ENCODE measurements at places on chromosomes 1 and 21. TPM values are rescaled to one million over a fixed set of nuclear protein-coding genes. Genes with fewer than 3 reads are reported as not detected.

GRCh38 chr21:30437010-30437565, 3.0 kb upstream of the KRTAP15-1 start:
- no peak for DNase-seq

GRCh38 chr21:31205412-31205811, 138.6 kb downstream of the TIAM1 start:
- DNase-seq, result no peak

The SNX7 gene
- total RNA-seq, result 19.7 TPM

DNA sequence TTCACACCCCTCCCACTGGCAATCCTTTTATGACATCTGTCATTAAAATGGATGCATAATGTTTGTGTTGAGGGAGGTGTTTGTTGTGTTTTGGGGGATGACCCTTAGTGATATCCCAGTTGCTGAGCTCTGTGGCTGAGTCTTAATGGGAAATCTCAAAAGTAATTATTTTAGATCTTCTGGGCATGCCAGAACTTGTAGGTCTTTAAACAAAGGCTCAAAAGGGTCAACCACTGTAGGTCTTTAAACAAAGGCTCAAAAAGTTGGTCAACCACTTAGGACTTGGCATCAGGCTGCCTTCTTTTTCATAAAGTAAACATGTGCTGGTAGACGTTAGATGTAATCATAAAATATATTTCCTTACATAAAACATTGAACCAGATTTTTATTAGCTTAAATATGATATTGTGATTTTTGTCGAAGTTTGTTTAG, 78.0 kb downstream of the CDC14A start:
- no peak for DNase-seq

DNA sequence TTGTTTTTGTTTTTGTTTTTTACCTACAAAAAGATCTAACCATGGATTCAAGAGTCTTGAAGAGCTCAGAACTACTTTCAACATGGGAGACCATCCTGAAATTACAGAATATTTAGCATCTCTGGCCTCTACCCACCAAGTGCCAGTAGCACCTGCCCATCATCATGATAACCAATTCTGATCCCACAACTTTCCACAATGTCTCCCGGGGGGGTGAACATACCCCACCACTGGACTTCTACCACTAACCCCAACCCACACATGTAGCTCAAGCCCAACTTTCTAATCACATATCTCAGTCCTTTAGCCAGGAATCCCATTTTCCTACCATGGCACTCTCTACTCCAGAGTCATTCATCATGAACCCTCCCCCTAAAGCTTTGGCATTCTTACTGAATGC, 15.7 kb upstream of the IFNAR2 start:
- DNase-seq, result no peak

DNA sequence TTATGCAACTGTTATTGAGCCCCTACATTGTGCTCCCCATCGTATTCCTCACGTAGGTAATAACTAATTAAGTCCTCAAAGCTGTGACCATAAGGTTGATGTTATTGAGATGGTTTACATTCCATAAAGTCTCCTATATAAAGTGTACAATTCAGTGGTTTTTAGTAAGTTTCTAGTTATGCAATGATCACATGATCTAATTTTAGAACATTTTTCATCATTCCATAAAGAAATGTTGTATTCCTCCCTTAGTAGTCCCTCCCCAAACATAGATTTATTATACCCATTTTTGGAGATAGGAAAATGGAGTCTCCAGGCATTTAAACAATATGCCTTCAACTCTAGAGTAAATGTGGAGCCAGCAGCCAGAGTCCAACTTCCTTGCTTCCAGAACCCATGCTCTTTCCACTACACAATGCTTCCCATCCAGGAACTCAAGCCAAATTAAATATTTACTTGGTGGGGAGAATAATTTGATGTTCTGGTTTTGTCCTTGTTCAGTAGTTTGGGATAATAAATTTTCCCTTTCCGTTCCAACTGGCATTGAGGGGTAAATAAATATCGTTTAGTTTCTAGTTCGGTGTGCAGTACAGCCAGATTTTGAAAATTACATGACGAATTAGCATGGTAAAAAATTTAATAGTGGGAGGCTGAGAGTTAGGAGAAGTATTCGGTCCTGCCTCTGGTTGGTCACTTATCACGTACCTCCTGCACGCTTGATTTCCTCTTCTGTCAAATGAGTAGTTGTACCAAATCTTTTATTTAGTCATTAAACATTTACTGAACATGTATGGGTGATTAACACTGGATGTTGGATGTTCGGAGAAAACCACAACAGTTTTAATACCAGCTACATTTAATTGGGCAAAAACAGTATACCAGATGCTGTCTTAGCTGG, 66.3 kb downstream of the CACHD1 start:
- DNase-seq, result no peak

The NTMT2 gene
- 0.73 TPM for total RNA-seq

DNA sequence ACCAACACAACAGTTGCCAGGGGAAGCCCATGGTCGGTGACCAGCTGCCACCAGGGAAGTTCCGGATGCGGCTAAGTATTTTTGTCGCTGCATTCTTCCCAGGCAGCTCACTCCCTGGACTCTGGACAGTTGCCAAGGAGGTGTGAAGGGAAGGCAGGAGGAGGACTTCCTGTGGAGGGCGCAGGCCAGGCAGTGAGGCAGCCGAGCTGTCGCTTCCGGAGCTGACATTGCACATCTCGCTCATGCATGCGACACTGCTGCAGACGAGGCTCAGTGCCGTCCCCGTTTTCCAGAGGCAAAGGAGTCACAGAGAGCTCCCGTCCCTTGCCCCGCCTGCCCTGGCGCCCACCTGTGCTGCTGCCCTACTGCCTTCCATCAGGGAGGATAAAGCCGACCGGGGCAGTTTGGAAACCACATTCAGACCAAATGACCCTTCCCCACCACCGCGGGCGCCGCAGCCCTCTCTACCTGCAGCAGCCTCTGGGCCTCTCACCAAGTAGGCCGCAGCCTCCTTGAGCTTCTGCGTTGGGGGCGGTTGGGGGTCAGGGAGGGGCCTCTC, 81.4 kb downstream of the NENF start:
- DNase-seq, result peak; percentile 57

- no peak for DNase-seq
Observed at GRCh38 chr1:161706482-161707347, at the start of gene FCRLA. FCRLA (plus strand) TSS chr1:161707229; CDS start chr1:161707265, 36 bp downstream.

The BSDC1 gene
- total RNA-seq, result 43.8 TPM

- DNase-seq, result no peak
Observed at GRCh38 chr1:26560403-26560780, 30.8 kb downstream of the RPS6KA1 start.

GRCh38 chr1:32345289-32345827, 9.3 kb upstream of the MARCKSL1 start:
- DNase-seq, result no peak

The SMIM1 gene
- 35.9 TPM for total RNA-seq

- no peak for DNase-seq
Observed at GRCh38 chr1:150194381-150195031, 41.4 kb downstream of the ANP32E start.

GRCh38 chr1:57824535-57824934, 400.7 kb upstream of the DAB1 start:
- no peak for DNase-seq

GRCh38 chr1:81562934-81563333, 237.8 kb upstream of the ADGRL2 start:
- no peak for DNase-seq

- DNase-seq, result no peak
Observed at GRCh38 chr1:66012106-66012784, 219.6 kb downstream of the PDE4B start.

The RAB4A gene
- 100 TPM for total RNA-seq

The INAVA gene
- not detected for total RNA-seq

The FABP3 gene
- total RNA-seq, result 2,432 TPM

The CHRNB2 gene
- 0.05 TPM for total RNA-seq

DNA sequence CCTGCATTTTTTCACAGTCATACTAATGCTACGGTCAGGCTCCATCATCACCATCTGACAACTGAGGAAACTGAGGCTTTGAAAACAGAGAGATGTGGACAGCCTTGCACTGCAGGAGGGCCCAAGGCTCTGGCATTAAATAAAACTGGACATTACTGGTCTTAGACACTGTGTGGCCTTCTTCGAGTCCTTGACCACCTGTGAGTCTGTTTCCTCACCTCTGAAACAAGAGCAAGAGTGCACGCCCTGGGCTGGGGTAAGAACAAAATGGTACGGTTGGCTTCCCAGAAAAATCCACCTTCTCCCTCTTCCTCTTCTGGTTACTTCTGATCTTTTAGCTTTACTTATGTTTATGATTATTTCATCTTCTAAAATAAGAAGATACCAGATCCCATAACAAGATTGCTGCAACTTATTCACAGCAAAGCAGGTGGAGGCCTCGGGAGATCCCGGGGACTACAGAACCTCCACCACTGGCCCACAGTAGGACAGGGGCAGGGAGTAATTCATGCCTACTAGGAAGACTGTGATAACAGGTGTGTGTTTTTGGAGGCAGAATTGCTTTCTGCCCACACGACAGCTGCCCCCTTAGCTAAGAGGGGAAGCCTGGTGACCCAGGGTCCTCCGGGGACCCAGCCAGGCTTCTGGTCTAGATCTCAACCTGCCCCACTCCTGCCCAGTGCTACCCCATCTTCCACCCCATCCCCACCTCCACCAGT, 156.4 kb upstream of the EDN2 start:
- no peak for DNase-seq

The TNFRSF4 gene
- 1.2 TPM for total RNA-seq

The LPAR3 gene
- 22.1 TPM for total RNA-seq

- DNase-seq, result no peak
Observed at GRCh38 chr21:33559813-33560212, 17.0 kb downstream of the SON start.

GRCh38 chr1:177278626-177279390, 108.0 kb downstream of the BRINP2 start:
- no peak for DNase-seq

GRCh38 chr1:82704393-82704792, 903.7 kb downstream of the ADGRL2 start:
- DNase-seq, result no peak

- DNase-seq, result no peak
Observed at GRCh38 chr1:118918940-118919259, 69.2 kb downstream of the TBX15 start.

The SASS6 gene
- 2.2 TPM for total RNA-seq

DNA sequence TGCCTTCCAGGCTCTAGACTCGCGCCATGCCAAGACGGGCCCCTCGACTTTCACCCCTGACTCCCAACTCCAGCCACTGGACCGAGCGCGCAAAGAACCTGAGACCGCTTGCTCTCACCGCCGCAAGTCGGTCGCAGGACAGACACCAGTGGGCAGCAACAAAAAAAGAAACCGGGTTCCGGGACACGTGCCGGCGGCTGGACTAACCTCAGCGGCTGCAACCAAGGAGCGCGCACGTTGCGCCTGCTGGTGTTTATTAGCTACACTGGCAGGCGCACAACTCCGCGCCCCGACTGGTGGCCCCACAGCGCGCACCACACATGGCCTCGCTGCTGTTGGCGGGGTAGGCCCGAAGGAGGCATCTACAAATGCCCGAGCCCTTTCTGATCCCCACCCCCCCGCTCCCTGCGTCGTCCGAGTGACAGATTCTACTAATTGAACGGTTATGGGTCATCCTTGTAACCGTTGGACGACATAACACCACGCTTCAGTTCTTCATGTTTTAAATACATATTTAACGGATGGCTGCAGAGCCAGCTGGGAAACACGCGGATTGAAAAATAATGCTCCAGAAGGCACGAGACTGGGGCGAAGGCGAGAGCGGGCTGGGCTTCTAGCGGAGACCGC, 2.0 kb upstream of the OLIG2 start:
- DNase-seq, result no peak

GRCh38 chr1:234725177-234726132, 115.5 kb upstream of the IRF2BP2 start:
- peak; percentile 63 for DNase-seq

The FAM72A gene
- 2.0 TPM for total RNA-seq

The IGFN1 gene
- 0.05 TPM for total RNA-seq

The TXNIP gene
- total RNA-seq, result 602 TPM

DNA sequence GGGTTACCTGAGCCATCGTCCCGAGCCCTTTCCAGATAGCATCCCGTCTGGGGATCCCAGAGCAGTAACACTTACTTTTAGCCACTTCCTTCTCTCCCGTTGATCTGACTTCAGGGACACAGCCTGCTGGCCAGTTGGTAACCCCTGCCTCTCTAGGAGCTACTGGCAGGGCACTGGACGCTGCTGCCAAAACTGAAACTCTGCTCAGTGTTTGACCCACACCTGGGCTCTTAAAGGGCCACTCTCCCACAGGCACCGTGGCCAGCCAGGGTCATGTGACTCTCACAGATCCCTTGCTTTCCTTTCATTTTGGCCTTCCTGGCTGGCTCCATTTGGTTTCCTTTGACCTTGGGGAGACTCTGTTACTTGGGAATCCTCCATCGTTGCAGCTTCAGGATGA, at the start of gene PIGR:
Gene PIGR (minus strand): TSS at position 206 of the 400 bp plus-strand sequence. CDS start 5,935 bp downstream, outside the sequence.
- no peak for DNase-seq

The DUSP12 gene
- 10.9 TPM for total RNA-seq

The RGS18 gene
- total RNA-seq, result 1.2 TPM

The DIPK1A gene
- 7.4 TPM for total RNA-seq

The ZBTB7B gene
- total RNA-seq, result 49.6 TPM

The RYR2 gene
- total RNA-seq, result 446 TPM

GRCh38 chr1:208604295-208604694, 360.1 kb upstream of the PLXNA2 start:
- DNase-seq, result no peak

- peak; percentile 23 for DNase-seq
Observed at GRCh38 chr1:100622037-100622436, 84.1 kb downstream of the GPR88 start.

DNA sequence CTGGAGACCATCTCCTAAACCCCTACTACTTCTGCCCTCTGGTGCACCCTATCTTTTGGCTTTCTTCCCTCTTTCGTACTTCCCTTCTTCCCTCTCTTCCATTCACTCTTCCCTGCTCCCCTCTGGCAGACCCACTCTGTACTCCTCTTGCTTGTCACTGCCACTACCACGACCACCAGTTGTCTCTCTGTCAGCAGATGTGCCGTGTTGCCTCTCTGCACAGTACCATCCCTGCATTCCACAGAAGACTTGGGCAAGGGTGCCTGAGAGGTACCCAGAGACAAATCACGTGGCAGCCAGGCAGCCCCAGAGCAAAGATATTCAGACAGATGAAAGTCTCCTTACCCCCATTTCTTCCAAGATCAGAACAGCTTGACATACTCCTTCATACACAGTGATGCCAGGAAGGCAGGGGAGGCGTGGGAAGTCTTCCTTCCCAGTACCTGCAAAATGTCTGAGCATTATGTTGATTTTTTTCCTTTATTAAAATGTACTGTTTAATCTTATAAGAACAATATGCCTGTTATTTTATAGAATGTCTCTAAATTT, 15.0 kb downstream of the CAMSAP2 start:
- DNase-seq, result no peak

The C4BPB gene
- 2.4 TPM for total RNA-seq
